Stimulated activated effector memory CD8-positive, alpha-beta T cell treated with anti-CD3 and anti-CD28 coated beads, Interleukin-12 subunit alpha, Interleukin-12 subunit beta, amount 100 ng/mL, for 72 hours (primary cell): ENCODE measurements at places on chromosomes 5 and 9.

GRCh38 chr9:108511307-108511706, 344.5 kb downstream of the ACTL7B start:
- no peak for DNase-seq

DNA sequence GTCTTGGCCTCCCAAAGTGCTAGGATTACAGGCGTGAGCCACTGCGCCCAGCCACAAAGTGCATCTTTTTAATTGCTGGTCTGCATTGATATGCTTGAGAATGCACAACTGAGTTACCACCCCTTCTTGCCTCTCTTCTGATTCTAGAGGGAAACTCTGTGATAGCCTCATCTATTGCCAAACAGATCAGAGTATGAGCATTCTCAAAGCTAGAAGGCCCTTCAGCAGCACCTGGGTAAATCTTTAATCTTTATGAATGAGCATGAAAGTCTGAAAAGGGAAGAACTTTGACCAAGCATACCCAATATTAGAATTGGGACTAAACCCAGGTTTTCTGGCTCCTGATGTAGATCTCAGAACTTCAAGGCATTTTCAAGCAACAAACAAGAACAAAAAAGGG, 298.3 kb upstream of the TNC start:
- DNase-seq: no peak

DNA sequence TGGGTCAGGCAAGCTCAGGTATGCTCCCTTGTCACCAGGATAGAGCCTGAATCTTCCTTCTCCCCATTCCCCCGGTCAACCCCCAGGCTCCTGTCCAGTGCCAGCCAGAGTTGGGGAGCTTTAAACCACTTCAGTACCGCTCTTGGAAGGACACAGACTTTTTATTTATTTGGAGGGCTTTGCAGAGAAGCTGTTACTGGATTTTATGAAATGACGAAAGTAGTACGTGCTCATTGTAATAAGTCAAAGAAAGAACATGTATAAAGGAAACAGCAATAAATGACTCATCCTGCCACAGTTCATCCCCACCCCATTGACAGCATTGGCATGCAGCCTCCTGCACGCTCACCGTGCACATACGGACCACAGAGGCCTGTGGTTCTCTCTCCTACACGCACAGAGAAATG, 230.3 kb downstream of the AUH start:
- peak; percentile 84 for DNase-seq

DNA sequence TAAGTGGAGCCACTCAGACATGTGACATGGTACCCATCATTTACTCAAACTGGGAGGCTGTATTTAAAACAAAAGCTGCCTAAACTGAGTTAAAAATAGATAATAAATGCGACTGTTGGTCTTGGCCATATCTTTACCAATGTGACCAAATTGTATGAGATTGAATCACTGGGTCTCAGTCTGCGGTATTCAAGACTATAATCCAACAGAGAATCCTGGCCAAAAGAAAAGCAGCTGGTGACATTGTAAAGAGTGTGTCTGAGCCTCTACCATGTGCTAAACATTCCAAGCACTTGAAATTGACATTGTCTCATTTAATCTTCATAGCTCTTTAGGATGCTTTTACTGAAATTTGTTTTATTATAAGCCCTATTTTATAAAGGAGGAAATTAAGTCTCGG, 282.6 kb downstream of the ZNF608 start:
- DNase-seq: no peak

DNA sequence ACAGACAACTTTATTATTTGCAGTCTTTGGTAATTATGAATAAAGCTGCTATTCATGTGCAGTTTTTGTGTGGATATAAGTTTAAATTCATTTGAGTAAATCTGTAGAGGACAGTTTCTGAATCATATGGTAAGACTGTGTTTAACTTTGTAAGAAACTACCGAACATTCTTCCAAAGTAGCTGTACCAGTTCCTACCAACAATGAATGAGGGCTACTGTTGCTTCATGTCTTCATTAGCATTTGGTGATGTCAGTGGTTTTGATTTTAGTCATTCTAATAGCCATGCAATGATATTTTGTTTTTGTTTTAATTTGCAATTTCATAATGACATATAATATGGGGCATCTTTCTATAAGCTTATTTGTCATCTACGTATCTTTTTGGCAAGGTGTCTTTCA, 501.3 kb upstream of the RORB start:
- DNase-seq: no peak

DNA sequence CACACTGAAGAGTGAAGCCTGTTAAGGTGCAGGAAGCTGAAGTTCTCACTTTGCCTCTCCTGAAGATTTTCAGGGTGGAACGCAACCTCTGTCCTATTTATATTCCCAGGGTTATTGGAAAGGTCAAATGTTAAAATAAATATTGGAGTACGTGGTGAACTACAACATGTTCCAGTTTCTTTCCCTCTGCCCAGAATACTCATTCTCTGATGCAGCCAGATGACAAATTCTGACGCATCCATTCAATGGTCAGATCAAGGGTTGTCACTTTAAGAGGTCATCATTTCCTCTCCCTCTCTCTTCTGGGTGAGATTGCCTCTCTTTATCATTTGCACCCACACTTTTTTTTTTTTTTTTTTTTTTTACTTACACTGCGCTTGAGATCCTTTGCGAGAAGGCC, 277.1 kb downstream of the BRINP1 start:
- no peak for DNase-seq

- DNase-seq: no peak
Observed at GRCh38 chr9:32618261-32618660, 17.2 kb downstream of the TAF1L start.

GRCh38 chr9:12702160-12702758, 9.1 kb downstream of the TYRP1 start:
- DNase-seq: no peak

DNA sequence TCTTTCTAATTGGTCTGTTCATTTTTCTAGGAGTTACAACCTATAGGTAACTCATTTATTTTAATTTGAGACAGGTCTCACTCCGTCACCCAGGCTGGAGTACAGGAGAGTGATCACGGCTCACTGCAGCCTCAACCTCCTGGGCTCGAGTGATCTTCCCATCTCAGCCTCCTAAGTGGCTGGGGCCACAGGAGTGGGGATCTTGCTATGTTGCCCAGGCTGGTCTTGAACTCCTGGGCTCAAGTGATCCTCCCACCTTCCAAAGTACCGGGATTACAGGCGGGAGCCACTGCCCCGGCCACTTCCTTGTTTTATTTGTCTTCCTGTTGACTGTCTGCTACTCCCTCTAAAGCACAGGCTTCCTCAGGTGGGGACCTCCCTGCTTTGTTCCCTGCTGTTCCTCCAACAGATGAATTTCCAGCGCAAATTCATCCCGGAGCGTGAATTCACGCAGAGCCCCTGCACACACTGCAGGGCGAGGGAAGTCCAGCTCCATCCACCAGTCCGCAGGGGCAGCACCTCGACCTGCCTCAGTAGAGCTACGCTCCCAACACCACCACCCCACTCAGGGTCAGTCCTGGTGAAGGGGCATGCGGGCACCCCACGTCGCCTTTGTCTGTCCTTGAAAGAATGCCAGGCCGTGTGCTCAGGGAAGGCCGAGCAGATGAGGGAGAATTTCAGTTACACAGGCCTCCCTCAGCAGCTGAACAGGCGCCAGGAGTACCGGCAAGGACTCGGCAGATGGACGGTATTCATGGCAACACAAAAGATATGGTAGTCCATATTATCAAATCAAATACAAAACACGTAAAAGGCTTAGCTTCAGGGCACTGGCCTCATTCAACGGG, 6.3 kb downstream of the QSOX2 start:
- DNase-seq: no peak
